Daoy (cell line): ENCODE measurements at places on chromosomes 5 and 9.

- no peak for DNase-seq
Observed at GRCh38 chr5:135040034-135040332, 6.0 kb upstream of the PITX1 start.

DNA sequence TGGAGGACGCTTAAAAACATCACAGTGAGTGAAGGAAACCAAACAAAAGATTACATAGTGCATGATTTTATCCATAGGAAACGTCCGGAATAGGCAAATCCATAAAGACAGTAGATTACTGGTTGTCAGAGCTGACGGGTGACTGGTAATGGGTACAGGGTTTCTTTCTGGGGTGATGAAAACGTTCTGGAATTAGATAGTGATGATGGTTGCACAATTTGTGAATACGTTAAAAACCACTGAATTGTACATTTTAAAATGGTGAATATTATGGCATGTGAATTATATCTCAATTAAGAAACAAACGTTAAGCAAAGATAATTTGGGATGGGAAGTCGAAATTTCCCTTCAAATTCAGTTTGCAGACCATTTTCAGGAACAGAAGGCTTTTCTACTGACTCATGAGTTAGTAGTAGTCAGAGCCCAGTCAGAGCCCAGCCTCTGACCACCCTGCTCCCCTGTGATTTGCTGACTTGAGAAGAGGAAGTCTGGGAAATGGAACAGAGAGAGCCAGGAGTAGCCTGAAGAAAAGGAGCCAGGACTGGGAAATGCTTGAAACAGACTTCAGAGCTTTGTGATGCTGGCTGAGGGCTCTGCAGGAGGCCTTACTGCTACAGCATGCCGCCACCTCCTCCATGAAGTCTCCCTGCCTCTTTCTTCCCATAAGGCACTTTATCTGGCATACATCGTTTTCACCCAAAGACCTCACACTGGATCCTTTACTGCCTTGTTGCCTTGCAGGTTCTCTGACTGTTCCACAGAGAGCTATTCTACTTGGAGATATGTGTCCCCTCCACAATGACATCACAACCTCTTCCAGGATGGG lies 46.4 kb upstream of the CTNNA1 start:
- peak; percentile 85 for DNase-seq

DNA sequence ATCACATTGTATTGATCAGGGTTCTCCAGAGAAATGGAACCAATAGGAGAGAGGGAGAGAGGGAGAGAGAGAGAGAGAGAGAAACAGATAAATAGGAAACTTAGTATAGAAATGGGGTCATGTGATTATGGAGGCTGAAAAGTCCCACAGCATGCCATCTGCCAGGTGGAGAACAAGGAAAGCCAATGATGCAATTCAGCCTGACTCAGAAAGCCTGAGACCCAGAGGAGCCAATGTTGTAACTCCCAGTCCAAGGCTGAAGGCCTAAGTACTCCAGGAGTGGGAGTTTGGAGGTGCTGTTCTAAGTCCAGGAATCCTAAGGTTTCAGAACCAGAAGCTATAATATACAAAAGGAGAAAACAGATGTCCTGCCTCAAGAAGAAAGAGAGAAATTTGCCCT lies 48.4 kb upstream of the ISOC1 start:
- no peak for DNase-seq

- DNase-seq = peak; percentile 67
Observed at GRCh38 chr9:69674716-69675438, 2.7 kb upstream of the APBA1 start.

DNA sequence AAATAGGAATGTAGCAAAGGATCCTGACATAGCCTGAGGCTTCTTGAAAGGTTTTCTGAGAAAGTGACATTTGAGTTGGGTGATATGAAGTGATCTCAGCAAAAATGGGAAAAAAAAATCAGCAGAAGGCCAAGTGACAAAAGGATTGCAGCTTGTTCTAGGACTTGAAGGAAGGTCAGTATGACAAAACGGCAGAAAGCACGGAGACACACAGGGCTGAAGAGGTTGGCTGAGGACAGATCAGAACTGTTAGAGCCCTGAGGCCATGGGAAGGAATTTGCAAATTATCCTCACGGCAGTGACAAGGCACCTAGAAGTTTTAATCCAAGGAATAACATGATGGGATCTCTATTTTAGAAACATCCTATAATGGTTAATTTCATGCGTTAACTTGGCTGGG lies 31.0 kb downstream of the TRIM32 start:
- no peak for DNase-seq

GRCh38 chr9:87546704-87547103 lies 49.0 kb downstream of the DAPK1 start:
- peak; percentile 67 for DNase-seq

- no peak for DNase-seq
Observed at GRCh38 chr5:63573380-63573779, 388.9 kb downstream of the HTR1A start.

DNA sequence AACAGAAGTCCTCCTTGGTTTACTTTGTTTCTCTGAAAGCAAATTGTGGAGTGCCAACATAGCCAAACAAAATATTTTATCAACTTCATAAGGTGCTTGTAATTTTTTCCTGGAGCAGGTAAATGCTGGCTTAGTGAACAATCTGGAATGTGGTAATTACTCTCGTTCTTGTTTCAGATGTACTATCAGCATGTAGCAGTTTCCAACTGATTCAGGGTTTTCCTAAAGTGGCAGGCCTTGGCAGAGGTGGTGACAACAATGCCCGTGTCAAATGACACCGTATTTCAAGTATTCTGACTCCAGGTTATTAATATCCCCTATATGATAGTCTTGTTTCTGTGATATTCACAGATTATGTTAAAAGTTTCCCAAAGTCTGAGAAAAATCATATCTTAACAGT lies 1.2 kb downstream of the C9orf72 start:
- no peak for DNase-seq

GRCh38 chr5:33299621-33300208 lies 141.1 kb upstream of the TARS1 start:
- peak; percentile 42 for DNase-seq

- peak; percentile 76 for DNase-seq
Observed at GRCh38 chr5:1633605-1634336, 110.0 kb upstream of the LPCAT1 start.

DNA sequence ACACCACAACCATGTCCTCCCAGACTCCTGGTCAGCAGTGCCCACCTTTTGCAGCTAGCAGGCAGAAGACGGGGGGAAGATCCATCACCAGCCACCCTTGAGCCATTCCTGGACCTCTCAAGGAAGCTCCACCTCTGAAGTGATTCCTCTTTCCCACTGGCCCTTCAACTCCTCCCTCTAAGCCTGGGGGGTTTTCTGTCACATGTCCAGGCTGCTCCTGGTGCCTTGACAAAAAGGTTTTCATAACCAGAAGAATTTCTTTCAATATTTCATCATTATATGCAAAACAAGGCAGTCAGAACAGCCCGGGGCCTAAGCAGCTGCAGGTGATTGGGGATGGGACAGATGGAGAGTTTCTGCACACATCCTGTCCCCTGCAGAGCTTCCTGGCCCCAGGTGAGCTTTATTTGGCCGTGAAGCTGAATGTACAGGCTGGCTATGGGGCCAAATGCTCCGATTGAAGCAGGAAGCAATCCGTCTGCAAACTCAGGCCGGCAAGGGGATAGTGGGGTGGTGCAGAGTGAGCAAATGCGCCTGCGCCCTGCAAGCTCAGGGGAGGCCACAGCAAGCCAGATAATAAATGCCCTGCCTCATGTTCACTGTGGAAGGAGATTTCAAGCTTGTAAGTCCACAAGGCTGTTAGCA lies 173.5 kb downstream of the C5orf15 start:
- no peak for DNase-seq

GRCh38 chr5:179242676-179243075 lies 102.6 kb downstream of the ADAMTS2 start:
- DNase-seq = no peak

GRCh38 chr5:93348231-93348630 lies 232.8 kb downstream of the NR2F1-AS1 start:
- DNase-seq = no peak

DNA sequence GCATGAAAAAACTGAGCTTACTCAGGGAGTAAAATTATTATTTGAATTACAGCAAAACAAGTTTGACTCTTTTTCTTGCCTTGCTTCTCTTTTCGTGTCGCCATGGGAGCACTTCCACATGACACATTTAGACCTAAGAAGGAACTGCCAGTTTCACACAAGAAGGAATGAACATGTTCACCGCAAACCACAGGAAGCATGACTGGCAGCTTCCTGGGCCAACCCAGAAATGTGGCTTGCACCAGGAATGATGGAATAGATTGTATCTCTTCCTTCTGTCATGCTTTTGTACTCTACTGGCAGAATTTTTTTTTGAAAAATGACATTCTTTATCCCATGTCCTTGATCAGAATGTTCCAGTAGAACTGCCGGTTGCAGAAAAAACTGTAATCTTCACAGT lies 32.9 kb upstream of the MAN2A1 start:
- DNase-seq = peak; percentile 95

DNA sequence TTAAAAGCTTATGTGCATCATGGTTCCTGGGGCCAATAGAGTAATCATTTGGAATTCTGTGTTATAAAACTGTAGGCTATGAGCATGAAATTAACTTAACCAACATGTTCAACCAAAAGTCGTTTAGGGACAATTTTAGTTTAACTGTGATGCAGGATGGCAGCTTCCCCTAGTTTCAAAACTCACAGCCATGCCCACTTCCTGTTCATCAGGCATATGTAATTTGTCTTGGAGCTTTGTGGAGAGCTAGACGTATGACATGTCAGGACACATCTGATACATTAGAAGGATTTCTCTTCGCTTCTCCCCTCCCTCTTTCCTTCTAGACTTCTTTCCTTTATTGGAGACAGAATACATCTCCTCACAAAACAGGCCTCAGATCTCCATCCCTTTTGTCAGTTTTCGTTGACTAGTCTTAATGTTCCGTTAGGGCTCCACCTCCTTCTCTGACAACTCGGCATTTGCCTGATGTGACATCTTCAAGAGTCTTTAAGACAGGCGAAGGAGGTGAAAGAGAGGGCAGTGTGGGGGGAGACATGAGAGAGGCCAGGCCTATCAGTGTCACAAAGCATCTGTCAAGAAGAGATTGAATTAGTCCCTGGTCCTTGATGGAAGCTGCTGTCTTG lies 176.0 kb downstream of the MSX2 start:
- no peak for DNase-seq

DNA sequence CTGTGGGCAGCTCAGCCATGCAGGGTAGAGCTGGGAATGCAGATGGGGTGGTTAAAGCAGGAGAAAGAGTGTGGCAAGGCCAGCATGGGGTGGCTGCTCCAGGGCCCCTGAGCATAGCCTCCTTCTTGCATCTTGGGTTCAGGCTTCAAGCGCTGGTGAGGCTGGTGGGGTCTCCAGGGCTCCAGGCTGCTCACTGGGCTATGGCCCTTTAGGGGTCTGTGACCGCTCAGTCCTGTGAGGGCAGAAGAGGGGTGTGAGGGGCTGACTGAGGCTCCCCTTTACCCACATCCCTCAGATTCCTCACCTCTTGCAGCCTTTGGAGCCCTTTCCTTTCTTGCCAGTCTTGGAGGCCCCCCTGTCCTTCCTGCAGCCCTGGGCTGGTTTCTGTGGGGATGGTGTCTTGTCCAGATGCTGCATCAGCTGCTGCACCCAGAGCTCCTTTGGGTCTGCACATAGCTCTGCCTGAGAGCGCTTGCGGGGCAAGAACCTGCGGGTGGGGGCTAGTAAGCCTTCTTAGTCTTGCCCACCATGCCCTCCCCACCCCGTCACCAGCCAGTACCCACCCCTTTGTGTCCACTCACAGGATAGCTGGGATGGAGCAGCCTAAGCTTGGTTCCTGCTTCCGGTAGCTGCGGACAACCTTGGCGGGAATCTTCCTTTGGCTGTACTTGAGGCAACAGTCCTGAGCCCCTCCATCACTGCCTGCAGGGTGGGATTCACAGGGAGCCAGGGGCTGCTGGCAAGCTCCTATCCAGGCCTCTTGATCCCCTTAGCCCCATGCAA lies 549 bp downstream of the CCL21 start:
- DNase-seq = no peak

DNA sequence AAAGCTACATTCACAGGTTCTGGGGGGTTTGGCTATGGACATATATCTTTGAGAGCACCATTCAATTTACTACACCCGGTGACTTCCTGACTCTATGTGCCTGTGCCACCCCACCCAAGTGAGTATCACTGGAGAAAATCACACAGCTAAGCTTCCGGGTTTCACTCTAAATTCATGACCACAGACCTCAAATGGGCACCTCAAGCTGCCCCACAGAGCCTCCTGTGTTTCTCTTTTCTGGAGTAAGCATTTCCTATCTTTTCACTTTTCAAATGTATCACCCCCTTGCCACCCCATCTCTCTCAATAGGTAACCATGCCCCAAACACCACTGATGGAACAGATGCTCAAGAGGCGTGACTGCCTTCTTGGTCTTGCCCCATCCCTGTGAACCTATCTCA lies 49.2 kb upstream of the NEK6 start:
- DNase-seq = no peak

GRCh38 chr9:126367139-126367538 lies 40.5 kb downstream of the MVB12B start:
- no peak for DNase-seq

DNA sequence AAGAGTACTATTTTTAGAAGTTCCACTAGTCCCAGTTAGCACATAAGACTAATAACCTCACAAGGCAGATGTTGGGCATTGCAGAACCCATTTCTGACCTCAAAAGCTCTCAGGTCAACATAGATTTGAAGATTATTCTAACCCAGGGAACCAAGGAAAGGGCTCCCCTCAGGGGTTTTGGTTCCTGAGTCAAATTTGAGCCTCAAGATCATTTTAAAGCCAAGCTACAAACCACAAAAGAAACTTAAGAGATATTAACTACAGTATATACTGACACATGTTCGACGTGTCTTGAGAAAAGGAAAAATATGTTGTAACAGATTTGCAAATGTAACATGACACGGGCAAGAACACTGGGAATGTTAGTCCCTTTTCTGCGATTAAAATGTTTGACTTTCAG lies 88.6 kb downstream of the GNAQ start:
- DNase-seq = no peak

- no peak for DNase-seq
Observed at GRCh38 chr5:77987331-77987730, 211.2 kb upstream of the TBCA start.

DNA sequence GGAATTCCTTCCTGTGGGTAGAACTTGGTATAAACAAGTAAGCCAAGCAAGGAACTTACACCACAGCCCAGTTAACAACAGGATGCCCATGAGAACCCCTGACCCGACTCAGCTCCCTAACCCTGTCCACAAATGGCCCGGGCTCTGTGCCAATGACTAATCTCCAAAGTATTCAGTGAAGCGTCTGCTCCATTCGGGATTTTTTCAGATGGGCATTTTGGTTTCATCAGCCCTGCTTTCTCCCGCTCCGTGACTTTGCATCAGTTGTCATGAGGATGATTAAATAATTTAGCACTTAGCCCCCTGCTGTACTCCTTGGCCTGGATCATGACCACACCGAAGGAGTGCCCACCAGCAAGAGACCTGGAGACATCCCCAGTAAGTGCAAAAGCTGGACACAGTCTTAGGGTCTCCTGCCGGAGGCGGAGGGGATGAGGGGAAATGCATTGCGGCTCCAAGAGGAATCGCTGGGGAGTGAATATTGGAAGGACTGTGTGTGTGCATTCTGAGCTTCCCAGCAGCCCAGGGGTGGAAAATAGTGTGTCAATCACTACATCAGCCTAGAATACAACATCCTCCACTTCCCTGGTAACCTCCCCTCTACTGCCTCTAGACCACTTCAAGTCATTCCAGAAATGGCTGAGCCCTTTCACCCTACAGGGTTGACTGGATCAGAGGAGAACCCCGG lies 41.4 kb upstream of the DNAH5 start:
- DNase-seq = peak; percentile 92

GRCh38 chr9:110776221-110776620 lies 107.6 kb downstream of the MUSK start:
- DNase-seq = no peak
